Mucosa of descending colon (tissue), 3 donors: ENCODE measurements at places on chromosomes 3 and 15. TPM values are rescaled to one million over a fixed set of nuclear protein-coding genes. Genes with fewer than 3 reads are reported as not detected.

DNA sequence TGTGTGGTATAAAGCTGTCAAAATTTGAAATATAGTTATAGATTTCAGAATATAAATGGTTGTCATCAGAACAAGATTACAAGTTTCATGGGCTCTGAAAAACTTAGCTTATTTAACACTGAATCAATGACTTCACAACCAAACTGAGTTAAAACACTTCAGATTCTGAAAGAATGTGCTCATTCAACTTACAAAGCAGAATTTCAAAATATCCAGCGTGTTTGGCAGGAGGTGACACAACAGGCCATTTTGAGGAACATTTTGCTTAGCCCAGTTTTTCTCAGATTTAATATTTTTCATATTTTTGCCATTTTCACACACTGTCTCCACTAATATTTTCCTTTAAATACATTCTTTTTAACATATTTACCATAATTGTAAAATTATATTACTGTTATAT, 781.1 kb downstream of the TUSC7 start:
- DNase-seq = no peak

GRCh38 chr3:83500422-83500821, 1458.4 kb upstream of the CADM2 start:
- no peak for DNase-seq

- no peak for DNase-seq
Measured at GRCh38 chr3:167941234-167941995, 154.3 kb downstream of the GOLIM4 start.

- DNase-seq = no peak
Measured at GRCh38 chr15:62112616-62113593, 46.1 kb downstream of the C2CD4A start.

GRCh38 chr3:23459465-23459864, 256.3 kb downstream of the UBE2E2 start:
- DNase-seq = no peak

DNA sequence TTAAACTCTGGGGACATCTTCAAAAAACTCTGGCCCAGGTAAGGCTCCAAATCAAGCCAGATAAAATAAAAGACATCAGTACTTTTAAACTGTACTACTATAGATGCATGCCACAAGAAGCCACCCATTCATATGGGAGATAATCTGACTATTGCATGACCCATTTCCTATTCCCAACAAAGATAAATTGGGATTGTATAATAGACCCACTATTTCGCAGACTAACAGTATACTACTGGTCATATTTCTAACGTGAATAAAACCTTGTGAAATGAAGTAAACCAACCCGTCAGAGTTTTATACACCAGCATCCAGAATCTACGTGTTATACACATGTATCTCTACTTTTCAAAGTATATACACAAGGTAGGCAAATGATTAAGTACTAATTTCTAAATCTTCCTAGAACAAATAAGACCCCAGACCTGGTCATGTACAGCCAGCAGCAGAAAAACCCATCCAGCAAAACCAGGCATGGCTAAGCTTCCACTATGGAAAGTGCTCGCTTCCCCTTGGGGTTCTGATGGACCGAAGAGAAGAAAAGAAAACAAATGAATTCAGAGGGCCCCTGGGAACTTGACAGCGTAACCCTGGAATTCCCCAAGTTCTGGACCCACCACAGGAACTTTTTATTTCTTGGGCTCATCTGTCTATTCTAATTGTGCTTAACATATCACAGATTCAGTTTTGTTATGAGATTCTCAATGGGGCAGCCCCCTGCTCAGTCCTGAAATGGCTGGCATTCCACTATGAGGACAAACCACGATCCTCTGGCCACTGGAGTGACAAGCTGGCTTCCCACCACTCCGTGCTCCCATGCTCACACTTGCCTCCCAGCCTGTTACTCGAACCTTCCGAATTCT, 69.1 kb downstream of the MB21D2 start:
- no peak for DNase-seq

DNA sequence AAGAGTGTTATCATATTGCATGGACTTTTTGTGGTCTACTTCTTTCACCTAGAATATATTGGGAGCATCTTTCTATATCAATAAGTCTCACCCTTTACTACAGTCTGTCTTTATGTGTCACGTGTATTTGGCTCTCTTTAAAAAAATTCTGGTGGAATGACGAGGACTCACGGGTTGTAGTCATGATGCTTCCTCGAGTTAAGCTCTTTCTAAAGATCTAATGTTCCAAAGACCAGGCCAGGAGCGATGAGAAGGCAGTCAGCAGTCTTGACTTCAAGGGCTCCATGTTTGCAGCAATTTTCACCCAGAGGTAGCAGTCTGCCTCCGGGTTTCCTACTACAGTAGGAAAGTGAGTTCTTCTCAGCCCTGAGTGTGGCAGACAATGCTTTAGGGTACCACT, 88.9 kb downstream of the FRMD4B start:
- DNase-seq = no peak

GRCh38 chr15:90126596-90127435, 24.5 kb upstream of the IDH2 start:
- no peak for DNase-seq

GRCh38 chr3:196941729-196942225, 551 bp downstream of the NCBP2 start:
- DNase-seq = peak; percentile 71

DNA sequence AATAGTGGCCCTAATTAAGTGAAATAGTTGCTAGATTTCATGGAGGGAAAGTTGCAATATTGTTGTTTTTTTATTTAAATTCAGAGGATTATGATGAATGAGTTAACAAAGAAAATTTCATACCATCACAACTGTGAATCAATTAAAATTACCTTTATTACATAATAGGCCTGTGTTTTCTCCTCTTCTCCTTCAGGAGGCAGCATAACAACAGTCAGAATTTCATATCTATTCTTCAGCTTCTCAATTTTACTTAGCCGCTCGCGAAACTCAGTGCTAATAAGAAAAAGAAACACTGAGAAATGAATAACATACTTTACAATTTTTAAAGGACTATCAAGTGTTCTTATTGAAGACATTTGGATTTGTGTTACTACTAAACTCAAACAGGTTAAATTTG, 29.4 kb downstream of the TTC14 start:
- DNase-seq = no peak

DNA sequence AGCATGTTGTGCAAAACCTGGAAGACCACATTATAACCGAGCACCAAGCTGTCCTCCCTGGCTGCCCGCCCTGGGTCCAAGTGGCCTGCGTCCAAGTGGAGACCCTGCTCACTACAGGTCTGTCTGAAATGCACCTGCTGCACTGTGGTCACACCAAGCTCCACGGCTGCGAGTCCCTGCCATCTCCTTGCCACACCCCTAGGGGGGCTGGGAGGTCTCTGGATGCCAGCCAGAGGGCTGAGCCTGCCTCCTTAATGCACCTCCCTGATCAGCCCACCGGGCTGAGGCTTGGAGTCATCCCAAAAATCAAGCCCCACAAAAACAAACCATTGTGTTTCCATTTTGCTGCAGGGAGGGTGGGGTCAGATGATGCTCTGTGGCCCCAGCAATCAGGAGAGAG, 187.1 kb downstream of the MEGF11 start:
- DNase-seq = no peak

GRCh38 chr15:89333959-89334509, 590 bp downstream of the POLG start:
- DNase-seq = no peak

- DNase-seq = no peak
Measured at GRCh38 chr3:125684199-125684598, 88.9 kb upstream of the OSBPL11 start.

- no peak for DNase-seq
Measured at GRCh38 chr15:77415450-77416147, 4.3 kb downstream of the PEAK1 start.

- DNase-seq = no peak
Measured at GRCh38 chr3:183503746-183504145, 51.8 kb downstream of the KLHL6 start.

GRCh38 chr3:4581920-4582611, 88.9 kb downstream of the ITPR1 start:
- DNase-seq = no peak

GRCh38 chr3:59756934-59757333, 707.1 kb upstream of the CFAP20DC start:
- DNase-seq = no peak

GRCh38 chr3:134007819-134008218, 21.9 kb downstream of the SLCO2A1 start:
- no peak for DNase-seq

- DNase-seq = no peak
Measured at GRCh38 chr3:126026277-126026751, 57.3 kb downstream of the ROPN1B start.

- peak; percentile 68 for DNase-seq
Measured at GRCh38 chr3:183116025-183116614, 16.8 kb upstream of the MCCC1 start.

- no peak for DNase-seq
Measured at GRCh38 chr3:128922804-128923459, 43.5 kb downstream of the ACAD9 start.

DNA sequence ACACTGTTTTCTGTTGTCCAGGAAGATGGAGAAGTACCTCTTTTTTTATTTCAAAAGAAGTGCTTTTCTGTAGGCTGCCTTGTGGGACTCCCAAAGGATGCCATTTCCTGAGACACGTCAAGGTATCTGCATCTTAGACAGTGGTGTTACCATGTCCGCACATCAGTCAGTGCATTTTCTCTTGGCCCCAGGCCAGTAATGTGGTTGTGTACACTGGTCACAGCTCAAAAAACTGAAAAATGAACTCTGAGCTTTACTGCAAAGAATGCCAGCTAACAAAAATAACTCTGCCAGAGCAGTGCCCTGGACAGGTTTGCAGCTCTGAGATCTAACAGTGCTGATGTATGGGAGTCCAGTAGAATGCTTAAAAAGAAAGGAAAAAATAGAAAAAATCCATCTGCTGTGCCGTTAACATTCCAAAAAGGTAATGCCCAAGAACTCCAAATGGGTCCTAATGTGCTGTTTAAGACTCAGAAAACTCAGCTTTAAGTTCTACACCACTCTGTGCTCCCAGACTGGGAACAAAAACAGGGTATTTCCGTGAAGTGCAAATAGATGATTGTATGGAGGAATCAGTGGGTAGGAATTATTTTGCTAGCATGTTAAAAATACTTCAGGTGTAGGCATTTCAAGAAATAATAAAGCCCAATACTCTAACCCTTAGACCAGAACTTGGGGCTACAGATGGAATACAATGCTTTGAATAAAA, 315.9 kb downstream of the FEZF2 start:
- no peak for DNase-seq

GRCh38 chr3:120098710-120099109, 4.5 kb upstream of the GSK3B start:
- no peak for DNase-seq

GRCh38 chr3:37444696-37445095, 270.3 kb upstream of the LRRFIP2 start:
- DNase-seq = no peak

GRCh38 chr3:195727606-195728195, 6.9 kb downstream of the MUC20 start:
- peak; percentile 57 for DNase-seq

DNA sequence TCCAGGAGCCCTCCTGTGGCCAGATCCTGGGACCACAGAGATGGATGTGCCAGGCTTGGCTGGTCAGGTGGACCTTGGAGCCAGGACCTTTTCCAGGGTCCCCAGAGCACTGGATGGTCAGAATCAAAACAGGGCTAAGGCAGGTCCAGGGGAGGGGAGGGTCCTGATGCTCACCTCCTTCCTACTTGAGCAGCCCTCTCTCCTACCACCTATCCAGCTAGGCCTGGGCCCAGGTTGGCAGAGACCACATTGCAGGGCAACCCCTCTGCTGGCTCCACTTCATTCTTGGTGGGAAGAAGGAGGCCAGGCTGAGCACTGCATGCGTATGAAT, 28.5 kb upstream of the SFMBT1 start:
- DNase-seq = no peak

GRCh38 chr3:146550070-146550615, 5.7 kb upstream of the PLSCR1 start:
- no peak for DNase-seq

- DNase-seq = no peak
Measured at GRCh38 chr15:96243701-96244100, 86.8 kb upstream of the NR2F2 start.

DNA sequence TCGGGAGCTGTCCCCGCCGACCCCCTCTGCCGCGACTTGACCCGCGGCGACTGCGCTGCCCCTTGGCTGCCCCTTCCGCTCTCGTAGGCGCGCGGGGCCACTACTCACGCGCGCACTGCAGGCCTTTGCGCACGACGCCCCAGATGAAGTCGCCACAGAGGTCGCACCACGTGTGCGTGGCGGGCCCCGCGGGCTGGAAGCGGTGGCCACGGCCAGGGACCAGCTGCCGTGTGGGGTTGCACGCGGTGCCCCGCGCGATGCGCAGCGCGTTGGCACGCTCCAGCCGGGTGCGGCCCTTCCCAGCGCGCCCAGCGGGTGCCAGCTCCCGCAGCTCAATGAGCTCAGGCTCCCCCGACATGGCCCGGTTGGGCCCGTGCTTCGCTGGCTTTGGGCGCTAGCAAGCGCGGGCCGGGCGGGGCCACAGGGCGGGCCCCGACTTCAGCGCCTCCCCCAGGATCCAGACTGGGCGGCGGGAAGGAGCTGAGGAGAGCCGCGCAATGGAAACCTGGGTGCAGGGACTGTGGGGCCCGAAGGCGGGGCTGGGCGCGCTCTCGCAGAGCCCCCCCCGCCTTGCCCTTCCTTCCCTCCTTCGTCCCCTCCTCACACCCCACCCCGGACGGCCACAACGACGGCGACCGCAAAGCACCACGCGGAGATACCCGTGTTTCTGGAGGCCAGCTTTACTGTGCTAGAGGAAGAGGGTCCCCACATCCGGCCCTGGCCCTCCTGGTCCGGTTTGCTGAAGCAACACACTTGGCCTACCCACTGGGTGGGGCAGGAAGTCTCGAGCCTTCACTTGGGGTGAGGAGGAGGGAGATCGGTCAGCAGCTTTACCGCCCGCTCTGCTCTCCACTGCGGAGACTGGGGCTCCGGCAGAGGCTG, at the start of gene RASSF1:
Gene RASSF1, minus strand, starts transcription at position 389 of the 882 bp plus-strand sequence. Its CDS starts 31 bp downstream, at position 358.
- DNase-seq = peak; percentile 79

- no peak for DNase-seq
Measured at GRCh38 chr3:42706721-42707619, 4.4 kb upstream of the HHATL start.

- peak; percentile 50 for DNase-seq
Measured at GRCh38 chr3:141345528-141345927, 22.8 kb upstream of the ZBTB38 start.

- no peak for DNase-seq
Measured at GRCh38 chr3:988785-989184, 104.0 kb upstream of the CNTN6 start.

- no peak for DNase-seq
Measured at GRCh38 chr15:80494351-80494751, 90.2 kb downstream of the ARNT2 start.

- DNase-seq = no peak
Measured at GRCh38 chr3:71684046-71684756, 41.0 kb downstream of the EIF4E3 start.

The KAT2B gene
- total RNA-seq = 27.5 TPM

The RLBP1 gene
- not detected for total RNA-seq

The CPEB1 gene
- total RNA-seq = 11.8 TPM

The SLC12A1 gene
- not detected for total RNA-seq

The CLEC3B gene
- 24.0 TPM for total RNA-seq

The ALG1L2 gene
- 1.1 TPM for total RNA-seq

The CLDN1 gene
- 0.57 TPM for total RNA-seq

The MAGI1 gene
- total RNA-seq = 59.6 TPM

The STARD9 gene
- total RNA-seq = 6.1 TPM

The CCR9 gene
- not detected for total RNA-seq

The STRIT1 gene
- total RNA-seq = not detected

The ST6GAL1 gene
- 23.5 TPM for total RNA-seq
